ENCODE measurements at places on chromosomes 3 and 15.

- no peak for DNase-seq
These were observed 94.6 kb downstream of the EEFSEC start for GRCh38 chr3:128247666-128248409.

GRCh38 chr3:193396451-193397244 is 18.1 kb upstream of the ATP13A5 start:
- DNase-seq: no peak

DNA sequence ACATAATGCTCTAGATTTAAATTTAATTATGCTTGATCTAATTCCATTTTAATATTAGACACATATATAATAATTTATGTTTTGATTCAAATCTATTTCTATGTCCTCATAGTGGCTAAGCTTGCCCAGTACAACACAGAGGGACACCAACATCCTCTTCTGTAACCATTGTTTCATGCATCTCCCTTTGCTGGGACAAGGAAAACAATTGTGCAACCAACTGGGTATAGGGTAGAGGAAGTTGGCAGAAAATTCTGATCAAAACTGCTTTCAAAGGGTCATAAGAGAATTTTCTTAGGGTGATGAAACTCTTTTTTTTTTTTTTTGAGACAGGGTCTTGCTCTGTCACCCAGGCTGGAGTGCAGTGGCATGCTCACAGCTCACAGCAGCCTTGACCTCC is 121.4 kb upstream of the SGO1 start:
- no peak for DNase-seq

GRCh38 chr3:107662124-107662507 is 139.4 kb downstream of the BBX start:
- no peak for DNase-seq

DNA sequence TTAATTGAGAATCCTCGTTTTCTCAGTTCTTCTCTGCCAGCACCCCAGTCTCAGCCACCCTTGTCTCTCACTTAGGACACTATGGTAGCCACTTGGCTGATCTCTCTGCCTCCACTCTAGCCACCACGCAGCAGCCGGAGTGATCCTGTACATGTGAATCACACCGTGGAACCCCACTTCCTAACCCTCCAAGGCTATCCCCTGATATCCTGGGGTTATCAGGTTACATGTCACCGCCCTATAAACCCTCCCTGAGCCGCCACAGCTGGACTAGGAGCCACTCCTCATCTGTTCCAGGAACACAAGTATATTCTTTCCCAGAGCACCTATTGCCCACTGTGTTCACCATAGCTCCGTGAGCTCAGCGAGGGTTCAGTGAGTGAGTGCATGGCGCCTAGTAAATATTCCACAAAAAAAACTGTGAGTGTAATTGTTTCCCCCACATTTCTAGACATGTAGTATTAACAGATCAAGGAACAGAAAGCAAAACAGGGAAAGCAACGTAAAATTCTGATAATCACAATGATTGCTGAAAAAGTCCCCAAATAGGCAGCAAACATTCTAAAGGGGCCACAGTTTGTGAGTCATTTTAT is 661 bp upstream of the PARP14 start:
- DNase-seq: no peak

- DNase-seq: no peak
These were observed 128.8 kb downstream of the GRM7 start for GRCh38 chr3:6989608-6990291.

DNA sequence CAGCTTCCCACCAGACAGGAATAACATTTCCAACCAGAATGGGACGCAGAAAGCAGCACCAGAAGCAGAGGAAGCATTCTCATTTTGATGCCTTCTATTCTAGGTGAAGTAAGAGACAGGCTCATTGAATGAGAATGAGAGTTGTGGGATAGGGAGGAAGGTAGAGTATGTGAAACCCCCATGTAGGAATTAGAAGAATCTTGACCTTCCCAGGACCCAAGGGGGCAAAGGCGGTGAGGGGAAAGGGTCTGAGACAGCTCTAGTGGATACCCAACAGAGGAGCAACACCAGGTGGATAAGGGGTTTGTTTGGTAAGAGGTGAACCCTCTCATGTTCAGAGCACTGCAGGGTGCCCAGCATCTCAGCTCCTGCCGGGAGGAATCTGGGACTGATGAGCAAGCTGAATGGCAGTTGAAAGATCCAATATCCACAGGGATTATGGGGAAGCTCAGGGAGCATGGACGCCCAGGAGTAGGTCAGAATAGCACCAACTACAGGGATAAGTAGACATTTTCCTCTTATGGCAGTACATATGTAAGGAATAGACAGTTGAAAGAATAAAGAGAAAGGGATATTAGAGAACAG is 77.0 kb downstream of the PLCL2 start:
- no peak for DNase-seq

- no peak for DNase-seq
These were observed 322.1 kb downstream of the CHST2 start for GRCh38 chr3:143441516-143442171.

DNA sequence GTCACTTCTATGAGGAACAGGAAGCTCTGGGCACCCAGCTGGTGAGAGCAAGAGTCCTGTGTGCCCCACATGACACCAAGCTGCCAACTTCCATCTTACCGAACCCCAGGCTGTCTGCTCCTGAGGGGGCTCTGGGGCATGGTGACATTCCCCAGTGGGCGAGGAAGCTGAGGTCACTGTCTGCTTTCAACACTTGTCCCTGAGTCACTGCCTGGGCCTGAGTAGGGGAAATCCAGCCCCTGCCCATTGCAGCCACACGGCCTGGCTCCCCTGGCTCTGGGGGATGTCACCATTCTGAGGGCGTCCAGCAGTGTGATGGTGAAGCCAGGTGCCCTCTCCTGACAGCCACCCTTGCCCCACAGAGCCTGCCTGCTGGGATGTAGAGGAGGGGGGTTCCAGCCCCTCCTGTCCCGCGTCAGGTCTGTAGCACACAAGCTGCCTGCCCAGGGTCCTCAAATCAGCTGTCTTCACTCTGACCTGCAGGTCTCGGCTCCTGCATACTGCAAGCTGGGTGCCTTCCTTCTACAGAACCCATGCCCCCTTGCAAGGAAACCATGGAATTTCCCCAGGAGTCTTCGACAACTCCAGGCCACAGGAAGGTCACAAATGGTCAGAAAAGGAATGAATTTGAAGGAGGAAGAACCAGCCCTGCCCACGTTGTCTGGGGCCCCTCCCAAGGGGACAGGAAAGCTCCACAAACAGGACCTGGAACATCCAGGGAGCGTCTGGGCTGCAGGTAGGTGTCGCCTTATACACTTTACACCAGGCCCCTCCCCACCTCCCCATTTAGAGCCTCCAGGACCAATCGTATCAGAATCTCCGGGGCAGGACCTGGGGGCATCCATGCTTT is 69.9 kb upstream of the GATM start:
- no peak for DNase-seq

DNA sequence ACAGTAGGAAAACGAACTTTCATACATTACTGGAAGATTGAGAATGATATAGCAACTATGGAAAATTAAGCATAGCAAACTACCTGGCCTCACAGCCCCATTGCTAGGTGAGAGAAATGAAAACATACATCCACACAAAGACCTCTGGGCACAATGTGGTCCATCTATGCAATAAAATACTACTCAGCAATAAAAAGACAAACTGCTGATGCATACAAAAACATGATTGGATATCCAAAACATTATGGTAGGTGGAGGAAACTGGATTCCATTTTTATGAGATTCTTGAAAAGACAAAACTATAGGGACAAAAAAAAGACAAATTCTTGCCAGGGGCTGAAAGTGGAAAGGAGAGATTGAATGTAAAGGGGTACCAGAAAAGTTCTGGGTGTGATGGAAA is 308.8 kb downstream of the OCA2 start:
- no peak for DNase-seq

GRCh38 chr3:186988806-186989205 is 58.5 kb downstream of the ST6GAL1 start:
- DNase-seq: no peak

GRCh38 chr15:74011610-74012009 is 17.1 kb downstream of the PML start:
- no peak for DNase-seq

DNA sequence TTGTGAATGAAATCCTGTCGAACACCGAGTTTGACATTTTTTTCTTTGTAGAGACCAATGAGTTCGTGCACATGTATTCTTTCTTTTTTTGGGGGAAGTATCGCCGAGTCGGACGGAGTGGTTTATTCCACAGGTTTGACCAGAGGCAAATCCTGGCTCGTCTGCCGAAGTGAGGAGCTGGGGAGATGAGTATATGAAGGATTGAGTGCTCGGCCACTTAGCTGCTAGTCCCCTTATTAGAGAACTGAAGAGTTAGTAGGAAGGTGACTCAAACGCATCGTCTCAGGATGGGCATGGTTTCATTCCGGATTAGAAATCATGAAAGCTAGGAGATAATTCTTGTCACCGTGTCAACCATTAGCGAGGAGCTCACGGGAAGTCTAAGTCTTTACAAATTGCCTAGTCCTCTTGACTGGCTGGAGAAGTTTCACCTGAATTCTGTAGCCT is 154.7 kb upstream of the GOLIM4 start:
- DNase-seq: no peak

DNA sequence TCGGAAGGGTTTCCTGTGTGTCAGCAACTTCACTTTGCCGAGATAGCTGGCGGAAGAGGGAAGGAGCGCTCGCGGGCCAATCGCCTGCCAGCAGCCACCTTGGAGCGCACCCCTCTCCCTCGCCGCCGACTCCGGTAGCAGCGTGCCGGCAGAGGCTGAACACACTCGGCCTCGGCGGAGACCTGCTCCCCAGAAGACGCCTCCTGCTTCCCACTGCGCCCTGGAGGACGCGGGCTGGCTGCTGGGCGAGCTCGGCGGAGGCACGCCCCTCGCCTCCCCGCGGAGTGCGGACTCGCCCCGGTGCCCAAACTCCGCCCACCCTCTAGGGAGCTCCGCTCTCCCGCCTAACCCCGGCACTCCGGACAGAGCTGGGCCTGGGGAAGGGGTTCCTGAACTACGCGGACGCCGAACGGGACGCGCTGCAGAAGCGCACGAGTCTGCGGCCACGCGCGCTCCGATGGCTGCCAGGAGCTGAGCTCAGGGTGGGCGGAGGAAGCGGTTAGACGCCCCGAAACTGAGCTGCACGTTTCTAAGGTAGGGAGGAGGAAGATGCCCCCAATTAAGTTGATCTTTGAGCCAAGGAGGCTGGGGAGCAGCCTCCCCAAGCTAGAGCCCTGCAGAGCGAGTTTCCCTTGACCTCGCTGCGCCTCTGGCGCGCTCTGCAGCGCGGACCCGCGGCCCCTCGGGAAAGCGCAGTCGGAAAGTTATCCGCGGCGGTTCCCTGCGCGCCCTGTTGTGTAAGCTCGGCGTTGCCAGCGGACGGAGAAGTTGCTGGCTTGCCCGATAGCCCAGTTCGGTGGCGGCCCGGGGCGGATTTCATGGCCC is at the start of gene P2RY1:
Gene P2RY1 (plus strand): TSS at position 356 of the 825 bp plus-strand sequence. CDS start 652 bp downstream, outside the sequence.
- DNase-seq: peak; percentile 46

- no peak for DNase-seq
These were observed 13.3 kb upstream of the CCR1 start for GRCh38 chr3:46221391-46221790.

GRCh38 chr3:77222701-77223100 is 182.8 kb downstream of the ROBO2 start:
- no peak for DNase-seq

DNA sequence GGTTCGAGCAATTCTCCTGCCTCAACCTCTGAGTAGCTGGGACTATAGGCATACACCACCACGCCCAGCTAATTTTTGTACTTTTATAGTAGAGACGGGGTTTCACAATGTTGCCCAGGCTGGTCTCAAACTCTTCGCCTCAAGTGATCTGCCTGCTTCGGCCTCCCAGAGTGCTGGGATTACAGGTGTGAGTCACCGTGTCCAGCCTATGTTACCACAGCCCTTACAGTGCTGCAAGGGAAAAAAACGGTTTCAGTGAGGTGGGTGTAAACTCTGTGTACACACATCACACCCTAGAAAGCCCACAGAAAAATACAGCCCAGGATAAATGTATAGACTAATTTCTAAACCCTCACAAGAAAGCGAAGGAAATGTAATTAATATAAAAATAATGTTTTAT is 103.5 kb upstream of the AKAP13 start:
- DNase-seq: no peak

GRCh38 chr3:27578032-27578431 is 93.8 kb upstream of the SLC4A7 start:
- DNase-seq: no peak
